ENCODE measurements at places on chromosomes 16 and 17. TPM values are rescaled to one million over a fixed set of nuclear protein-coding genes. Genes with fewer than 3 reads are reported as not detected.
A peak's percentile ranks its signal among the peaks of the same experiment; 100 is the strongest.

The TRPV3 gene
- total RNA-seq: 0.89 TPM

GRCh38 chr17:19346351-19347255 lies 15.9 kb downstream of the B9D1 start:
- H3K36me3 ChIP-seq: no peaks in the 10 kb centered on the region
- H3K4me1 ChIP-seq: peaks cover 28% of the 10 kb centered on the region
- DNase-seq: peak; percentile 95
- H3K4me3 ChIP-seq: no peak overlapping the region
- peak overlapping the region; percentile 66 for H3K27ac ChIP-seq
- H3K27me3 ChIP-seq: no peaks in the 10 kb centered on the region

The OR4D1 gene
- total RNA-seq: not detected

DNA sequence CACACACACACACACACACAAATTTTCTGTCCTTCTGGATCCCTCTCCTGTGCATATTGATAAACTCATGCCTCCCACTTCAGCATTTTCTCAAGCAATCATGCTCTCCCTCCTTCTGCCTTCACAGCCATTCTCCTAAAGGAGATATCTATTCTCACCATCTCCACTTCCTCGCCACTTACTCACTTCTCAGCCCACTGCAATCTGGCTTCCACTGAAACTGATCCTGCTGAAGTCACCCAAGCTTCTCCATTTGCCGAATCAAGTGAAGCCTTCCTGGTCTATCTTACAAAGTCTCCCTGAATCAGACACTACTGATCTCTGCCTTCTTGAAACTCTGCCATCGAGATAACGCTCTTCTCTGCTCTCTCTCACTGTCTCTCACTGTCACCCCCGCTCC lies 54.0 kb upstream of the GNAO1 start:
- no peaks in the 10 kb centered on the region for H3K36me3 ChIP-seq
- no peak overlapping the region for H3K27ac ChIP-seq
- H3K4me3 ChIP-seq: no peak overlapping the region
- H3K4me1 ChIP-seq: no peaks in the 10 kb centered on the region
- no peak for DNase-seq
- H3K27me3 ChIP-seq: no peaks in the 10 kb centered on the region

The CDK12 gene
- total RNA-seq: 21.0 TPM

The NR1D1 gene
- 2.4 TPM for total RNA-seq

The MT1H gene
- total RNA-seq: not detected

The ACD gene
- 25.8 TPM for total RNA-seq

- DNase-seq: no peak
- H3K27me3 ChIP-seq: no peaks in the 10 kb centered on the region
- H3K4me3 ChIP-seq: no peak overlapping the region
- no peak overlapping the region for H3K27ac ChIP-seq
Measured at GRCh38 chr16:65373097-65373496, 251.2 kb upstream of the CDH11 start.

DNA sequence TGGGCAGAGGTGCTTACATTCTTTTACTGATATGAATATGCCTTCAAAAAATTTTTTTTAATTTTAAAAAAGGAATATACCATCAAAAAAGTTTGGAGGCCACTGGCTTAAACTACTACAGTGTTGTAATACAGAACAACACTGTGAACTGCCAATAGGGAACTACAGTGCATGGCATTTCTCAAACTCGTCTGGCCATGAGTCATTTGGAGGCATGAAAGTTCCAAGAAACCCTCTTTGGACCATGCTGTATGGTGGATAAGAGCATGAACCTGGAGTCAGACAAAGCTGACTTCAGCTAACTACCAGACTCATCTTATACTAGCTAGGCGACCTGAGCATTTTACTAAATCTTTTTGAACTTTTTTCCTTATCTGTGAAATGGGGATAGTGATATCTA lies 9.2 kb upstream of the NF1 start:
- H3K27ac ChIP-seq: no peak overlapping the region
- no peaks in the 10 kb centered on the region for H3K4me1 ChIP-seq
- peak; percentile 86 for DNase-seq
- H3K4me3 ChIP-seq: no peak overlapping the region

GRCh38 chr16:68451676-68452075 lies 3.4 kb upstream of the SMPD3 start:
- H3K4me3 ChIP-seq: peak overlapping the region; percentile 38
- peaks cover 40% of the 10 kb centered on the region for H3K4me1 ChIP-seq
- no peaks in the 10 kb centered on the region for H3K36me3 ChIP-seq

DNA sequence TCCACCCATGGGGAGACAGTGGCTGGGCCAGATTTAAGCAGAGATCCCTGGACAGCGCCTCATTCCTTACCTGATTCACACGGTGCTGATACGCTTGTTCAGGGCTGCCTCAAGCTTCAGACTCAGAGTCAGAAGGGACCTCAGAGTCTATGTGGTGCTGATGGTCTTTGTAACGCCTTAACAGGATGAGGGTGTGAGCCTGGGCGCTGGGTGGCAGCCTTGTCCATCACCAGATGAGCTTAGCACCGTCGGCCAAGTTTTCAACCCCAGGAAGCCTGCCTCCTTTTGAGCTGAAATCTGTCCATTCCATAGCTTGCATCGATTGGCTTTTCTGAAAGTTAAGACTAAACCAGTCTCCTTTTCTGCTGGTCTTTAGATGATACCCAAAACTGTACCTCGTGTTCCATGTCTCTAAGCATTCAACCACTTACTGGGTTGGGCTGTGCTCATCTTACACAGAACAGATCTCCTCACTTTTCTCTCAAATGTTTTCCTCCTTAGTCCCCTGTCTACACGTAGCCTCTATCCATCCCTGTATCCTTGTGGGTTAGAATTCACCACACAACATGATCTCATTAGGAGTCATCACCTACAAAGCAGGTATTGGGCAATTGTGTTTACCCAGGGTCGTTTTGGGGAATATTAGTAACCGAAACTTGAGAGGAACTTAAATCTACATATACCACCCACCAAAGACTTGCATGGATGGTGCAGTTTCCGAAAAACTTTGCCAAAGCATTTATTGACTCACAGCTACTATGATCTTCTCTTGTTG lies 573.4 kb downstream of the CDH13 start:
- no peaks in the 10 kb centered on the region for H3K27me3 ChIP-seq
- no peak overlapping the region for H3K27ac ChIP-seq
- H3K36me3 ChIP-seq: no peaks in the 10 kb centered on the region
- H3K4me3 ChIP-seq: no peak overlapping the region

GRCh38 chr16:56617212-56618085 lies 8.1 kb upstream of the MT1E start:
- H3K4me1 ChIP-seq: peaks cover 37% of the 10 kb centered on the region
- H3K4me3 ChIP-seq: peak overlapping the region; percentile 68
- H3K27ac ChIP-seq: peak overlapping the region; percentile 33
- no peaks in the 10 kb centered on the region for H3K27me3 ChIP-seq
- DNase-seq: peak; percentile 88
- H3K36me3 ChIP-seq: no peaks in the 10 kb centered on the region

The CLN3 gene
- total RNA-seq: 10.4 TPM

DNA sequence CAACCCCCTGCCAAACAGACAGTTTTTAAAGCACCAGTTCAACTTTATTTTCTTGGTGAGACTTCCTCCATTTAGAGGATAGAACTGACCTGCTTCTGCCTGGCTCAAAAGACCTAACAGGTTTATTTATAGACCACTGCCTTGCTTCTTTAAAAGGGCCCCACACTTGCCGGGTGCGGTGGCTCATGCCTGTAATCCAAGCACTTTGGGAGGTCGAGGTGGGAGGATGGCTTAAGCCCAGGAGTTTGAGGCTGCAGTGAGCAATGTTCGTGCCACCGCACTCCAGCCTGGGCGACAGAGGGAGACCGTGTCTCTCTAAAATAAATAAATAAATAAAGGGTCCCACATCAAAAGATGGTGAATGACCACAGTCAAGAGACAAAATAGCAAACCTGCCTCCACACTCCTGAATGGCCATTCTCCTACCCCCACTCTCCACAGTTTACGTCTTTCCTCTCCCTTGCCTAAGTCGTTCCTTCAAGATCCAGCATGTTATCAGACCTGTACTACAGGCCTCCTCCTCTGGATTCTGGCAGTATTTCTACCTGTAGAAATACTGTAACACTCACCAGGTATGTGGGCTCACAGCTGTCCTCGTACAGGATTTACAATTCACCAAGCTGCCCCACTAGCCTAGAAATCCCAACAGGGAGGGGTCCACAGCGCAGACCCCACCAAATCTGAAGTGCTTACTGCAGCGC lies 95.6 kb downstream of the SMG6 start:
- H3K27ac ChIP-seq: no peak overlapping the region
- no peak overlapping the region for H3K4me3 ChIP-seq
- DNase-seq: no peak

The HSD11B2 gene
- not detected for total RNA-seq

DNA sequence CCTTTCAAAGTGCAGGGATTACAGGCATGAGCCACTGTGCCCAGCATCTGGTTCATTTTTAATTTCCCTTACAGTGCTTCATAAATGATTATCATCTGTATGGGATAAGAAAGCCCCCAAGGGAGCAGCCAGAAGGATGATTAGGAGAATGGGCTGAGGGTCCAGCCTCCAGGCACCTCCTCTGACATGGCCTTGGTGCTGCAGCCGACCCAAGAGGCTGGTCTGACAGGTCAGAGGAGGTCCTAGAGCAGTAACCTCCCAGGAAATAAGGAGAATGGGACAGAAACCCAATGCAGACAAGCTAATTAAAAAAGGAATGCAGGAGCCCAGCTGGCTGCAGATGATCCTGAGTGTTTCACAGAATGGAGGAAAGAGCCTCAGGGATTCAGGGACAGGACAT lies 29.0 kb downstream of the MRC2 start:
- H3K27ac ChIP-seq: no peak overlapping the region
- no peaks in the 10 kb centered on the region for H3K27me3 ChIP-seq
- DNase-seq: no peak
- H3K4me1 ChIP-seq: peaks cover 39% of the 10 kb centered on the region
- H3K36me3 ChIP-seq: no peaks in the 10 kb centered on the region

- H3K4me1 ChIP-seq: no peaks in the 10 kb centered on the region
- H3K27me3 ChIP-seq: no peaks in the 10 kb centered on the region
- no peak for DNase-seq
- no peak overlapping the region for H3K27ac ChIP-seq
- no peaks in the 10 kb centered on the region for H3K36me3 ChIP-seq
- H3K4me3 ChIP-seq: no peak overlapping the region
Measured at GRCh38 chr16:30820952-30821421, 34.0 kb upstream of the ZNF629 start.

The TM4SF5 gene
- not detected for total RNA-seq

The SHBG gene
- 6.1 TPM for total RNA-seq

- H3K4me1 ChIP-seq: no peaks in the 10 kb centered on the region
- H3K27ac ChIP-seq: no peak overlapping the region
Measured at GRCh38 chr16:30184096-30184890, 891 bp downstream of the CORO1A start.

The CHST5 gene
- 0.25 TPM for total RNA-seq

GRCh38 chr17:67863624-67864247 lies 38.4 kb downstream of the BPTF start:
- H3K36me3 ChIP-seq: no peaks in the 10 kb centered on the region
- no peak overlapping the region for H3K4me3 ChIP-seq

The UTS2R gene
- total RNA-seq: not detected

Data from GM23248 (cell line).